ENCODE measurements at places on chromosomes 16 and 17.

DNA sequence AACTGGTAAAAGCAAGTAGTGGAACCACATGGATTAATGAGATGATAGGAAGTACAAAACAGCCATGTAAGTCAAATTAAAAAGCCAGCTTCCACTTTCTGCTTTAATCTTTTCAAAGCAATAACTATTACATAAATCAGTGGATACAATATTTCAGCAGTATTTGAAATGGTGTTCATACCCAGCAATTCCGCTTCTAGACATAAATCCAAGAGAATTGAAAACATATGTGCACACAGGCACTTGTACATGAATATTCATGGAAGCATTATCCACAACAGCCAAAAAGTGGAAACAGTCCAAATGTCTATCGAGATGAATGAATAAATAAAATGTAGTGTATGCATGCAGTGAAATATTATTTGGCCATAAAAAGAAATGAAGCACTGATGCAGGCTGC lies 27.4 kb downstream of the SLFN12L start:
- no peak for DNase-seq

- DNase-seq = no peak
These were observed 14.4 kb upstream of the CDIPT start for GRCh38 chr16:29877266-29877961.

DNA sequence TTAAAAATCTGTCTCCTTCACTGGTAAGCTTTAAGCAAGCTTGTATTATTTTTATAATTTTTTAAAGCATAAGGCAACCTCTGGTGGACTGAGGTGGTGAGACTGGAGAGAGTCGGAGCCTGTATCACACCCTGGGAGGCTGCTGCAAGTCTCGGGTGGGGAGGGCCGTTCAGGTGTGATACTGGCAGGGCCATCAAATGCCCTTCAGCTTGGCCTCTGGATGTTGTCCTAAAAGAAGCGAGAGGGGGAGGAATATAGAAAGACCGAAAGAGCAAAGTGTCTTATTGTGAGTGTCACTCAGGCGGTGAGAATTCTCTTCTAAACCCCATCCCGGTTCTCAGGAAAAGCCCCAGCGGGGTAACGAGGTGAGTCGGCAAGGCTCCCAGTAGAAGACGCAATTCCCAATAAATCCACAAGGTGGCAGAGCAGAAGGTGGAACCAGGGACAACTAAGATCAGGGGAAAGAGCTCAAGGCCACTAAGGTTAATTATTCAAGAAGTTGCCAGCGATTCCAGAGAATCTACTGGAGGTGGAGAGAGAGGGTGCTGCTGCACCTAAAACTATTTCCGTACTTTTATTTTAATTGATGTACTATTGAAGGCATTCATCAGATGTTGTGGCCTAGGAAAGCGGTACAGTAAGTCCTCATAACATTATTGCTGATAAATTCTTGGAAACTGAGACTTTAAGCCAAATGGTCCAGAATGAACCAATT lies 14.1 kb downstream of the C17orf67 start:
- DNase-seq = peak; percentile 70

GRCh38 chr16:79264237-79265109 lies 336.1 kb downstream of the MAF start:
- no peak for DNase-seq

- no peak for DNase-seq
These were observed 27.4 kb downstream of the CEP95 start for GRCh38 chr17:64534187-64534586.

GRCh38 chr17:45388604-45389325 lies 43.9 kb downstream of the ARHGAP27 start:
- DNase-seq = peak; percentile 39

DNA sequence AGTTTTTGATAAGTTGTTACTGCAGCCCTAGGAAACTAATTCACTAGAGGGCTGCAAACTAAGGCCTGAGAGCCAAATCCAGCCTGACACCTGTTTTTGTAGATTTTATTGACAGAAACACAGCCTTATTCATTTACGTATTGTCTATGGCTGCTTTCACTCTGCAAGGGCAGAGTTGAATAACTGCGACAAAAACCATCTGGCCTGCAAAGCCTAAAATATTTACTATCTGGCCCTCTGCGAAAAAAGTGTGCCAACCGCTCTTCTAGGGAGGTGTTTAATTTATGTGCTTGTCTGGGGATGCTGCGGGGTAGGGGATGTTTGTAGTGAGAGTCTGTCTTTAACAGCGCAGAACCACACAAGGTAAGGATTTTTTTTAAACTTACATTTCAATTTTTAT lies 165.0 kb upstream of the RBFOX1 start:
- DNase-seq = no peak

DNA sequence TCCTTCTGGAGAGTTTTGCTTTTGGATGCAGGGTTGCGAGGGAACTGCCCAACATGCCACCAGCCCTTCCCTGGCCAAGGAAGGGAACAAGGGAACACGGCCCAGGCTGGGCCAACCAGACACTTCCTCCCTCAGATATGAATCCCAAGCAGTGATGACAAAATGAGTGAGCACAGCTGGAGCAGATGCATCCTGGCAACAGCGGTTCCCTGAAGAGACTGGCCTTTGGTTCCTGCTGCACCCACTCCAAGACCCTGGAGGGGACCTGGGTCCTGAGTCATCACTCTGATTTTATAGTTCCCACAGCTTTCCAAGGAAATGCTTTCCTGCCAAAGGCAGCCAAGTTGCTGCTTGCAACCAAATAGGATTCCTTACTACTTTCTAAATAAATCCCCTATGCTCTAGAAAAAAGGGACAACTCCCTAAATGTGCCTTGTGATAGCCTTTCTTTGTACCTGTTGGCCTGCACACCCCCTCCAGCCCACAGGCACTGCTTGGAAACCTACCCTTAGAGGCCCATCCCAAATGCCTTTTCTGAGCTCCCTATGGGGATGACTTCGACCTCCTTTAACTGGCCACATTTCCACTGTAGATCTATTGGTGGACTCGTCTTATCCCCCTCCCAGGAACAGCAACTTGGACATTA lies 5.3 kb downstream of the ST3GAL2 start:
- no peak for DNase-seq

DNA sequence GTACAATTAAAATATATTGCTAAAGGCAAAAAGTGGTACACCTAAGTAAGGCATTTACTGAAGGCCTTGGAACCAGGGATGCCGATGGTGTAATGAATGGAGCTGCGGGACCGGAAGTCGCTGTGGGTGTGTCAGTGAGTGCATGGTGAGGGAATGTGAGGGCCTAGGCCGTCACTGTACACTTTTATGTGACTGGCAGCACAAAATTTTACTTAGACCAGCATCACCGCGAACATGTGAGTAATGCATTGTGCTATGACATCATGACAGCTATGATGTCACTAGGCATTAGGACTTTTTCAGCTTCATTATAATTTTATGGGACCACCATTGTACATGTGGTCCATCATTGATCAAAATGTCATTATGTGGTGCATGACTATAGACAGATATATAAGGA lies 14.7 kb downstream of the ALOX15B start:
- no peak for DNase-seq

- DNase-seq = no peak
These were observed 71.5 kb upstream of the N4BP1 start for GRCh38 chr16:48681520-48681919.

DNA sequence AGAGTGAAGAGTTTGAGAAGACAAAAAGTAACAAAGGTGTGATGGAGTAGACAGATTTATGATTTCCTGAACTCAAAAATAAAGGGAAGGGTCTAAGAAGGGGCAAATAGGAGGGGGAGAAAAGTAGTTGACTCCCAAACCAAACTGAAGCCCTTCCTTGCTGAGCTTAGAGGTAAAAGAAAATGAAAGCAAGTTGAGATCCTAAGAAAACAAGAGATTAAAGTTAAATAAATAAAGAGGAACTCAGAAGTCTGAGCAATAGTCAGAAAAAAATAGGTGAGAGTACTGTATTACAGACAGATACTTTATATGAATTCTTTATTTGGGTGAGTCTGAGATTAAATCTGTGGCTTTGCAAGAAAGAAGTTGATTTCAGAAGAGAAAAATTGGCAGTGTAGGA lies 3.3 kb upstream of the PSMD12 start:
- no peak for DNase-seq

DNA sequence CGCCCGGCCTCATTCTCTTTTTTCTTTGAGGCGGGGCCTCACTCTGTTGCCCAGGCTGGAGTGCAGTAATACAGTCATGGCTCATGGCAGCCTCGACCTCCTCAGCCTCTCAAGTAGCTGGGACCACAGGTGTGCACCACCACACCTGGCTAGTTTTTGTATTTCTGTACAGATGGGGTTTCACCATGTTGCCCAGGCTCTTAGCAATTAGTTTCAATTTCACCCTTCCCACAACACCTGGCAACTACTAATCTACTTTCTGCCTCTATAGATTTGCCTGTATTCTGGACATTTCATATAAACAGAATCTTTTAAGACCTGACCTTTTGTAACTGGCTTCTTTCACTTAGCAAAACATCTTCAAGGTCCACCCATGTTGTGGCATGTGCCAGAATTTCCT lies 8.0 kb upstream of the NT5M start:
- DNase-seq = no peak

GRCh38 chr16:12589676-12590075 lies 214.0 kb downstream of the CPPED1 start:
- no peak for DNase-seq

GRCh38 chr17:48510761-48511604 lies 19.8 kb downstream of the HOXB1 start:
- DNase-seq = no peak

GRCh38 chr17:78314683-78315354 lies 45.1 kb downstream of the SOCS3 start:
- no peak for DNase-seq

DNA sequence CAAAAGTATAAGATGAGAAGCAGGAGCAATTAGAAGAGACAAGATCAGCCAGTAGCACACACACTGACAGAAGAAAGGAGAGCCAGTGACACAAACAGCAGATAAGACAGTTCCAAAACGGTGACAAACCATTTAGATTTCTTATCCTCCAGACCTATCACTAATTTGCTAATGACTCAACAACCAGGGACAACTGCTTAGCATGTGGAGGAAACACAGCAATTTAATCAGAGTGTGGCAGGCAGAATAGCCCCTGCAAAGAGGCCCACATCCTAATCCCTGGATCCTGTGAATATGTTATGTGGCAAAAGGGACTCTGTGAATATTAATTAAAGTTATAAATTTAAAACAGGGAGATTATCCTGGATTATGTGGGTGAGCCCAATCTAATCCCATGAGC lies 81.1 kb downstream of the CACNG1 start:
- no peak for DNase-seq

DNA sequence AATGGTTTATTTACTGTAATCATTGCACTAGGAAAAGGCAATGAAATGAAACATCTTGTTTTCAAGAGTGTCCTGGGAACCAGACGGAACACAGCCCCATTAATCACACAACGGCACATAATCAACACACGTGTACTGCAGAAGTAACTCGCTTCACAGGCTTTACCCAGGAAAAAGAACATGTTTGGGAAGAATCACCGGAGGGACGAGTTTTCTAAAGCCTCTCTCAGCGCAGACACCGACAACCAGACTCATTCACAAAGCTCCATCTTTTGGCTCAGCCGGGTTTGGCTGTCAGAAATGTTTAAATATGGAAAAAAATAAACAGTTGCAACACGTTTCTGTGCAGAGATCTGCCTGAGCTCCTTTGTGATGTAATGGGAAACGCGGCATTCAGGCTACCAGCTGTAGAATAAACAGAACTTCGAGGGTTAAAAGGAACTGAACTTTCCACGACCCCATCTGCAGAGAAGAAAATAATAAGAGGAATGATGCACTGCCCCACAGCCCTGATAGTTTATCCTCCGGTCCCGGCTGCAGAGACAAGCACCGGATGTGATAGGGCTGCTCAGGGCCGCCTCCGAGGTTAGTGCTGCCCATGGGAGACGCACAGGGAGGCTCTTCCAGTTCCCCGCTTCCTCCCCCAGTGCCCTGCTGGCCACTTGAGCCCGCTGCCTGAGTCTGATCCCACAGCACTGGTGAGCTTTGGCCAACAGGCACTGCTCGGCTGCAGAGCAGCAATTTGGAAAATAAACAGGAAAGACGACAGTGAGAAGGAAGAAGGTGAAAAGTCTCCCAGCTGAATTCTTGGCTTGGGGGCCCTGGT lies 119.8 kb downstream of the HIC1 start:
- peak; percentile 30 for DNase-seq

GRCh38 chr17:79829457-79829856 lies 9.8 kb downstream of the CBX4 start:
- DNase-seq = no peak

DNA sequence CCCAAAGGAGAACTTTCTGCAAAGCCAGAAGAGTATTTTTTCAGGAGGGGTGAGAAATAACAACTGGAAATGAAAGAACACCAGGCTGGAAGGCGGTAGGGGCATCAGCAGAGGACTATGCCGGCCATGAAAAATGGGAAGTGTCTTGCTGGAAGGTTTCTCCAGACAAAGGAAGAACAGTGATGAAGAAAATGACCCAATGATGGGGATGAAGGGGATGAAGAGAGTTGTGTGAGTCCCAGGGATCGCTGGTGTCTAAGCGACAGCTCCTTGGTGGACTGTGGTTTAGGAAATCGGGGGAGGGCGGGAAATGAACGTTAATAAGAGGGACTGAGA lies 623 bp downstream of the TTLL6 start:
- no peak for DNase-seq

- DNase-seq = no peak
These were observed 45.5 kb downstream of the TBC1D16 start for GRCh38 chr17:79990051-79990592.

GRCh38 chr17:7714721-7715594 lies 2.6 kb upstream of the DNAH2 start:
- DNase-seq = no peak

- no peak for DNase-seq
These were observed 8.3 kb downstream of the CUEDC1 start for GRCh38 chr17:57946798-57947358.

- no peak for DNase-seq
These were observed 3.6 kb upstream of the KDM8 start for GRCh38 chr16:27199736-27200135.

DNA sequence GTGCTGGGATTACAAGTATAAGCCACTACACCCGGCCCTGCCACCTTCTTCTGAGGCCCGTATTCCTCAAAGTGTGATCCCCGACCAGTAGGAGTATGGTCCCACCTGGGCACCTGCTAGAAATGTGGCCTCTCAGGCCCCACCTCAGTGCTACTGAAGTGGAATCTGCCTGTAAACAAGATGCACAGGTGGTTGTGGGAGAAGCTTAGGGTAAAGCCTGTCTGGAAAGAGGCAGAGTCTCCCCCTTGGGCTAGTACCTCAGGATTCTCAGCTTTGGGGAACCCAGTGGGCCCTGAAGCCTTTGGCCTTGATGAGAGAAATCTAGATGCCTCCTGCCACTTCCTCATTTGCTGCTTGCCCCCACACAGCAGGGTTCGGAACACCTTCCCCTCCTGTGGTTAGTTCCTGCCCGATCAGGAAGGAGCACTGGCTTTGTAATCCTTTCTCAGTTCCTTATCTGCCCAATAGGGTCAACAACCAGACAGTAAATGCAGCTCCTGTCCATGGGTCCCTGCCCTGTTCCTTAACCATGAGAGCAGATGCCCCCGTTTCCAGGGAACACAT lies 25.2 kb downstream of the TK2 start:
- DNase-seq = no peak

DNA sequence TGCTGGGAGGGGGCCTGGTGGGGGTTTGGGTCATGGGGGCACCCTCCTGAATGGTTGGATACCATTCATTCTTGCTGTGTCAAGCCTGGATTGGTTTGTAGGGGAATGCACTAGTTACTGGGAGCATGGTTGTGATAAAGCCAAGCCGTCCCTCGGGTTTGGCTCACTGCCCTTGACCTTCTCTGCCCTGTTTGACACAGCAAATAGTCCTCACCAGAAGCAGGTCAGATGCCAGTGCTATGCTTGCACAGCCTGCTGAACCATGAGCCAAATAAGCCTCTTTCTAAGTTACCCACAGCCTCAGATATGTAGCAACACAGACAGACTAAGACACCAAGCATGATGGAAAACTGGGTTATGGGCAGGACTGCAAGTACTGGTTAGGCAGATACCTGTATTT lies 14.6 kb downstream of the ZNF778 start:
- no peak for DNase-seq

Data from T1000 (cell line).